CD4-positive, alpha-beta T cell treated with Interleukin-15 for 1 hour (primary cell): ENCODE measurements at places on chromosomes 16 and 17.

DNA sequence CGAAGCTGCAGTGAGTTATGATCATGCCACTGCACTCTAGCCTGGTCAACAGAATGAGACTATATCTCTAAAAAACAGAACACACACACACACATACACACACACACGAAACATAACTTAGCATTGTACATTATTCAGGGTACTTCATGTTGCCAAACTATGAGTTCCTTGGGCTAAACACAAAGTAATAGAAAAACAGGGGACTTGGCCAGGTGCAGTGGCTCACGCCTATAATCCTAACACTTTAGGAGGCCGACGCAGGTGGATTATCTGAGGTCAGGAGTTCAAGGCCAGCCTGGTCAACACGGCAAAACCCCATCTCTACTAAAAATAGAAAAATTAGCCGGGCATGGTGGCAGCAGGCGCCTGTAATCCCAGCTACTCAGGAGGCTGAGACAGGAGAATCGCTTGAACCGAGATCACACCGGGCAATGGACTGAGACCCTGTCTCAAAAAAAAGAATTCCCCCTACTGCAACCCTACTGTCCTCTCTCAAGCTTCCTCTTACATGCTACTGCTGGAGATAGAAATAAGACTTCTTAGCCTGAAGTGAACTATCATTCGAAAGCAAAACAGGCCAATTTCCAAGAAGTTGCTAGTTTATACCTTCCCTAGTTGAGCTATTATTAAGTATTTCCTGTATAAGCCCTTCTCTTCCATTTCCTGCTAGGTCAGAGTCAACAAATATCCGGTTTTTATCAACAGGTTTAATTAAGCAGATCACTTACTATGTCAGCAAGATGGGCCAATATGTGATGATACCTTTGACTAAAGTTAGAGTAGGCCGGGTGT lies 7.2 kb downstream of the LSM12 start:
- no peak for DNase-seq

- DNase-seq: no peak
Measured at GRCh38 chr17:7056386-7056785, 12.5 kb upstream of the SLC16A11 start.

DNA sequence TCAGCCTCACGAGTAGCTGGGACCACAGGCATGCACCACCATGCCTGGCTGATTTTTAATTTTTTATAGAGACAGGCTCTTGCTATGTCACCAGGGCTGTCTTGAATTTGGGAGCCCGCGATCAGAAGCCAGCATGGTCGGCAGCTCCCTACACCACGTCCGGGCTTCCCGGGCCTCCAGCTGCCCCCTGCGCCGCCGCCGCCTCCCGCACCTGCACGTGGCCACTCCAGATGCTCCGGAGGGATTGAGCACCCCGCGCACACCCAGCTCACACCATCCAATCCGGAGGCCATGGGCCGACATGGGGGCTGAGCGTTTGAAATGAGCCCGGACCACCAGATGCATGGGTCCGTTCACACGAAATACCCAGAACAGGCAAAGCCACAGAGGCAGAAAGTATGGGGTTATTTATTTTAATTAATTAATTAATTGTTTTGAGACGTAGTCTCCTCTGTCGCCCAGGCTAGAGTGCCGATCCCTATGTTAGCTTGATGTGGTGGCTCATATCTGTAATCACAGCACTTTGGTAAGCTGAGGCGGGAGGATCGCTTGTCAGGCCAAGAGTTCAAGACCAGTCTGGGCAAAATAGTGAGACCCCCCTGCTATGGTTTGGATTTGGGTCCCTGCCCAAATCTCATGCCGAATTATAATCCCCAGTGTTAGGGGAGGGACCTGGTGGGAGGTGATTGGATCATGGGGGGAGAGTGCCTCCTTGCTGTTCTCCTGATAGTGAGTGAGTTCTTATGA lies 17.1 kb upstream of the PDXDC1 start:
- no peak for DNase-seq

- no peak for DNase-seq
Measured at GRCh38 chr17:39966771-39967170, 4.0 kb downstream of the GSDMA start.

DNA sequence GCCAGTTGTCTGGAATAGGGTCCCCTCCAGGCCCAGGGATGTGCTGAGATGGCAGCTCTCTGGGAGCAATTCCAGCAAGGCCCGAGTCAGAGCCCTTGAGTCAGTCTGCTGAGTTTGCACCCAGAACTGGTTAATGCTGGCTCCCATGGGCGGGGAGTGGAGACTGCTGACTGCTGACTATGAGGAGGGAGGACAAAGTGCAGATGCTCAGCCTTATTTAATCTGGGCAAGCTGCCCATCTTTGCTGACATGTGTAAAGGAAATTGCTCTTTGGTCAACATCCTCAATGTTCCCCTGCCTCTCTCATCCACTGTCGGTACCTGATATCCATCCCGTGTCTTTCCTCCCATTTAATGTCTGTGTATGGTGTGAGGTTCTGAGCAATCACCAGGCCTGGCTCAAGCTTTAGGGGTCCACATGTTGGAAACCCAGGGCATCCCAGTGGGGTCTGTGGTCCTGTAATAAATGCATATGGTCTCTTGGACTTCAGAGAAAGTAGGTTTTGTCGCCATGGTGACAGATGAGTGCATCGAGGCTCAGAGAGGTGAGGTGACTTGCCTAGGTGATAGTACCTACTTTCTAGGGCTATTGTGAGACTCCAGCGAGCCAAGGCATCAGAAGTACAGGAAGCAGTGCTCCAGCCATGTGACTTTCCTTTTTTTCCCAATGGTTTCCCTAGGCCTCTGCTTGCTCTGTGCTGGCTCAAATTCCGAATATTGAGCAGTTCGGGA lies 20.0 kb upstream of the RNF135 start:
- DNase-seq: peak; percentile 35

DNA sequence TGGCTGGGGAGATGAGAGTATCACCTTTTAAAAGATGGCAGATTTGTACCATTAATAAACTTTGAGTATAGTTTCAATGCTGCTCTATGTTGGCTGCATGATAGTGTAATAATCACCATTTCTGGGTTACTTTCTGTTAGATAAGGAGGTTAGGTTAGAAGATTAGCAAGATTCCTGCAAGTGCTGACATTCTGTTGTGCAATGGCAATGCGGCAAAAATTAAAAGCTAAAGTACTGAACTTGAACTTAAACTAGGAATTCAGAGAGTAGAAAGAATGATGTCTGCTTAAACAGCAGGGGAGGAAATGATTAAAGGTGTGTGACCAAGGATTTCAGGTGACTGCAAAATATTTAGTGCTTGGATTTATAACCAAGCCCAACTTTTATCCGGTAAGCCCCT lies 399.8 kb upstream of the MON1B start:
- DNase-seq: no peak

GRCh38 chr17:4156750-4157381 lies 13.9 kb downstream of the CYB5D2 start:
- no peak for DNase-seq

GRCh38 chr17:688100-688989 lies 26.3 kb downstream of the VPS53 start:
- DNase-seq: peak; percentile 25

GRCh38 chr17:50423553-50424159 lies 2.4 kb upstream of the ACSF2 start:
- DNase-seq: peak; percentile 21

GRCh38 chr16:82197540-82198240 lies 27.7 kb upstream of the MPHOSPH6 start:
- no peak for DNase-seq

- no peak for DNase-seq
Measured at GRCh38 chr16:71214746-71215381, 15.7 kb downstream of the HYDIN start.

GRCh38 chr17:81252326-81252986 lies 13.3 kb downstream of the NDUFAF8 start:
- DNase-seq: no peak

GRCh38 chr16:77306075-77306474 lies 106.9 kb downstream of the SYCE1L start:
- DNase-seq: no peak

DNA sequence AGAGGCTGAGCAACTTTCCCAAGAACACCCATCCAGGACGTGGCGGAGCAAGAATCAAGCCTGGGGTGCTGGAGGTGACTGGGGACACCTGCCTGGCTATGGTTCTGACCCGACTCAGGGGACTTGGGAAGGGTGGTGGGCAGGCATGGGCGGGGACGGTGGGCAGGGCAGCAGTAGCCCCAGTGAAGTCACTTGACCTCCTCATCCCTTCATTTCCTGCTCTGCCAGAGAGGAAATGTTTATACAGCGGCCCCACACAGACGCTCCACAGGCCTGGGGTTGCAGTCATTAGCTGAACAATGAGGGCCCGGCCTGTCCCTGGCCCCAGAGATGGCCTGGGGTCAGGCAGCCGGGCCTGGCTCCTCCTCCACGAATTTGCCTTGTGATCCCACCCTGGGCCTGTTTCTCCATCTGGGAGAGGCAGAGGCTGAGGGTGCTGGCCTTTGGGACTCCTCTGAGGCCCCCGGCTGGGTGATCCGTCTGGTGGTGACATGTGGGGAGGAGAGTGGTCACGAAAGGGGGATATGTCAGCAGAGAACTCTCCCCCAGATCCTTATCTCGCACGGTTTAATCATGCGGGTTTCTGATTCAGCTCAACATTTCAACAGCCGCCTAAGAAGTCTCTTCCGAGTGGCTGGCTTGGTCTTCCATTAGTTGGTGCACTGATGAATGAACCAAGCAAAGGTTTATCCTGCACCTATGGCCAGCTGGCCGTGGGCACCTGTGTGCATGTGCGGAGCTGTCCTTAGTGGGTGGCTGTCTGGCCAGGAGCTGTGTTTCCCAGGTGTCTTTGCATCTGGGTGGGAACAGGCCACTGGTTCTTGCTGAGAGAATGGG lies 175.9 kb downstream of the IRF8 start:
- DNase-seq: no peak

GRCh38 chr17:1905190-1905913 lies 75.5 kb downstream of the RPA1 start:
- no peak for DNase-seq

DNA sequence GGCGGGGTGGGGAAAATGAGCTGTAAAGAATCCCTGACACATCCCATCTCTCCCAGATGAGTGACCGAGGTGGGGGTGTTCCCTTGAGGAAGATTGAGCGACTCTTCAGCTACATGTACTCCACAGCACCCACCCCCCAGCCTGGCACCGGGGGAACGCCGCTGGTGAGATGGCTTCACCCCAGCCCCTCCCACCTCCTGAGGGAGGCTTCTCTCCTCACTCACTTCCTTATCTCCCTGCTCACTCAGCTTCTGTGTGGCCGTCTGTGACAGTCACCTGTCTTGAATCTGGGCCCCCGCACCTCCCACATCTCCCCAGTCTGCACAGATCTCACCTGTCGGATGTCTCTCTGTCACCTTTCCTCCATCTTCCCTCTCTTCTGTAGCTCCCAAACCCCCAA lies 13.4 kb downstream of the PDK2 start:
- DNase-seq: no peak

DNA sequence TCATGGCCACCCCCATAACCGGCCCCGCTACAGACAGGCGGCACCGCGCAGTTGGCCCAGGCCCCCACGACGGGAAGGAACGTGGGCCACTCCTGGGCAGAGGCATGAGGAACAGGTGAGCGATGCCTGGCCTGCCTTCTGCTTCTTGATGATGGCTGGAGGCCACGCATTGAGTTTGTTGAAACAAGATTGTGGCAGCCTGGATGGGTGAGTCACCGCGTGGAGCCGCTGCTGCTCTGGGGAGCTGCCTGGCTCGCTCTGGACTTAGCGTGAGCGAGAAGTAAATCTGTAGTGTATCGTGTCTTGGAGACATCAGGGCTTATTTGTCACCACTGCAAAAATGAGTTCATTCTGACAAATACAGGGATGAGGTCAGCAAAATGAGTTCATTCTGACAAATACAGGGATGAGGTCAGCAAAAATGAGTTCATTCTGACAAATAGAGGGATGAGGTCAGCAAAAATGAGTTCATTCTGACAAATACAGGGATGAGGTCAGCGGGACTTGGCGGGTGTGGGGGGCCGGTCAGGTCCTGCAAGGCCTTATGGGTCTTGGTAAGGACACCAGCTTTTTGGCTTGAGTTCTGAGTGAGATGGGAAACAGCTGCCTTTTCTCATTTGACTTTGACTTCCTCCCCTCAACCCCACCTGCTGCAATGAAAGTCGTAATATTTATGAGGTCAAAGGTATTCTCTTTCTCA lies 93.0 kb downstream of the SEC14L1 start:
- peak; percentile 21 for DNase-seq

DNA sequence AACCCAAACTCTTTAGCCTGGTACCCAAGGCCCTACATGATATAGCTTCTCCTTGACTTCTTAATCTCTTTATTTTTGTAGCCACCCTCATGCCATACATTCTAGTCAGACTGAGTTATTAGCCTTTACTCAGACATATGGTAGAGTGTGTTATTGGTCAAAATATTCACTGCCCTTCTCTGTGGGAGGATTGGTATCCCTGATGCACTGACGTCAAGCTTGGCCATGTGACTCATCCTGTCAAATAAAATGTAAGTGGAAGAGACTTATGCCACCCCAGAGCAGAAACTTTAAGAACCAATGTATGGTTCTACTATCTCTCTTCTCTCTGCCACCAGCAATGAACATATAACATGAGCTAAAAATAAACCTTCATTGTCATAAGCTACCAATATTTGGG lies 12.2 kb upstream of the BEAN1 start:
- no peak for DNase-seq

- DNase-seq: no peak
Measured at GRCh38 chr17:56770427-56770826, 63.3 kb downstream of the C17orf67 start.

DNA sequence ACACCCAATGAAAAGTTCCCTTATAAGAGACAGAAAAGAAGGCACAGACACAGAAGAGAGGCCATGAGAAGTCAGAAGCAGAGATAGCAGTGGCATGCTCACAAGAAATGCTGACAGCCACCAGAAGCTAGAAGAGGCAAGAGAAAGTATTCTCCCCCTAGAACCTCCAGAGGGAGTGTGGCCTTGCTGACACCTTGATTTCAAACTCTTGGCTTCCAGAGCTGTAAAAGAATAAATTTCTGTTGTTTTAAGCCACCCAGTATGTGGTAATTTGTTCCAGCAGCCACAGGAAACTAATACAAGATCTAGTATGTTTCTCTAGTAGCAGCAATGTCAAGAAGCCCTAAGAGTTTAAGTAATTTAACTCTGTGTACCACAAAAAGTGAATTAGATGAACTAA lies 87.2 kb upstream of the NOG start:
- no peak for DNase-seq

GRCh38 chr17:46782250-46782953 lies 36.1 kb downstream of the WNT3 start:
- peak; percentile 34 for DNase-seq

GRCh38 chr17:78325076-78325687 lies 34.7 kb downstream of the SOCS3 start:
- peak; percentile 56 for DNase-seq

- DNase-seq: no peak
Measured at GRCh38 chr17:37176723-37177122, 199.1 kb upstream of the C17orf78 start.

GRCh38 chr17:79457376-79457775 lies 153.5 kb downstream of the RBFOX3 start:
- DNase-seq: no peak

GRCh38 chr16:78259873-78260272 lies 160.4 kb downstream of the WWOX start:
- DNase-seq: no peak

DNA sequence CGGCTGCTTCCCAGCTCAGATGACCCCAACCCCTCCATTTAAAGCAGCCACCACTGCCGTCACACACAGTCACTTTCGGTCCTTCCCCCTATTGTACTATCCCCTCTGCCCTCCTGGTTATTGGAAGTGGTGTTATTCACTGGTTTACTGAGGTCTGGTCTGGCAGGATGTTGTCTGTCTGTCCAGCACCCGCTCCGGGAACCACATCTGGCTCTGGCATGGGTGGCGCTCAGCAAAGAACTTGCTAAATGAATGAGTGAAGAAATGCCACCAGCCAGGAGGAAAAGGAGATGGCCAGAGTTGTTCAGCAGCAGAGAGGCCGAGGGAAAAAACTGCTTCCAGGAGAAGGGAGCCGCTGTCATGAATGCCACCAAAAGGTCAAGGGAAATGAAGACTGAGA lies 161.6 kb downstream of the GSG1L start:
- no peak for DNase-seq
